Urinary bladder (tissue), 4 donors: ENCODE measurements at places on chromosomes 12 and 14. TPM values are rescaled to one million over a fixed set of nuclear protein-coding genes. Genes with fewer than 3 reads are reported as not detected.

- no peak for DNase-seq
Observed at GRCh38 chr14:53606203-53606602, 350.4 kb downstream of the BMP4 start.

DNA sequence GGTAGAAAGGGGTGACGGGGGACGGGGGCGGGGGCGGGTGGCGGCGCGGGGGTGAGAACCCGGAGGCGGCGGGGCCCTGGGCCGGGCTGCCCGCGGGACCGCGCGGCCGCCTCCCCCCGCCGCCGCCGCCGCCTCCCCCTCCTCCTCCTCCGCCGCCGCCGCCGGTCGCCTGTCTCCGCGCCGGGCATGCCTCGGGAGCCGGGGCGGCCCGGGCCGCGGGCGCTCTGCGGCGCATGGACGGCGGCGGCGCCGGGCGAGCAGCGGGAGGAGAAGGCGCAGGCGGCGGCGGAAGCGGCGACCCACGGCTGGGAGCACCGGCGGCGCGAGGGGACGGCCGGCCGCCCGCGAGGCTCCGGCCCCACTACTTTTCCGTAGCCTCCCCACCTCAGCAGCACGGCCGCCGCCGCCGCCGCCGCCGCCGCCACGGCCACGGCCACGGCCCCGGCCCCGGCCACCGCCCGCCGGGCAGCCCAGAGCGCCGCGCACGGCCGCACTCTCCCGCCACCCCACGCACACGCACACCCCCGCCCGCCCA lies at the start of gene NPAS3:
NPAS3 (plus strand) TSS at position 161 of the 535 bp plus-strand sequence.
- DNase-seq: no peak

DNA sequence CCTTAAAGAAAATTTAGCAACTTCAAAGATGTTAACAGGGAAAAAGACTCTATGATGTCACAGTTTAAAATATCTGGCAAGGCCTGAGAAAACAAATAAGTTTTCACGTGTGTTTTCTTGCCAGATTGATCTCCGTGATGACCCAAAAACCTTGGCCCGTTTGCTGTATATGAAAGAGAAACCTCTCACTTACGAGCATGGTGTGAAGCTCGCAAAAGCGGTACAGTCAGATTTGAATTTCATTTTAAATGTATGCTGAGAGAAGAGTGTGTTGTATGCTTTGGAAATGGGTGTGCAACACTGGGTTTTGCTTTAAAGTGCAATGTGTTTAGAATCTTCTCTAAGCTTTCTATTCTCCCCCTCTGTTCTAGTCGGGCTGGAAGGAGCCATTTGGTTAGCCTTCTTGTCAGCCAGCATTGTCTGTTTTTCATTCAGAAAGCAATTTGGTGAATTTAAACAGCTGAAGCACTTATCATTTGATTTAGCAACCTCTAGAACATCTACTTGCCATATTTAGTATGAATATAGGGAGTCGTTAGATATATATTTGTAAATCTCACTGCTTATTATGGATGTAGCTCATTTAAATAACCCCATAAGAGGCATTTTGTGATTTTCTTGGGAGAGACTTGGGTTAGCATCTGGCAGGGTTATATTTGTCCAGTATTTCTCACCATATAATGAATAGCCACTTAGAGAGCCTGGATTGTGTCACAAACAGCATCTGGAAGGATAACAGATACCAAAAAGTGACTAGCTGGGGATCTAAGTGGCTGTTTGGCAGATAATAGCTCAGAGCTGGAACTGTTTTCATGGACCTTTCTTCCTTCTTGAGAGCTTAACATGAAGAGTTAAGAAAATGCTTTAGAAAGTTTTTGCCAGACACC lies 35.5 kb downstream of the GPHB5 start:
- no peak for DNase-seq

DNA sequence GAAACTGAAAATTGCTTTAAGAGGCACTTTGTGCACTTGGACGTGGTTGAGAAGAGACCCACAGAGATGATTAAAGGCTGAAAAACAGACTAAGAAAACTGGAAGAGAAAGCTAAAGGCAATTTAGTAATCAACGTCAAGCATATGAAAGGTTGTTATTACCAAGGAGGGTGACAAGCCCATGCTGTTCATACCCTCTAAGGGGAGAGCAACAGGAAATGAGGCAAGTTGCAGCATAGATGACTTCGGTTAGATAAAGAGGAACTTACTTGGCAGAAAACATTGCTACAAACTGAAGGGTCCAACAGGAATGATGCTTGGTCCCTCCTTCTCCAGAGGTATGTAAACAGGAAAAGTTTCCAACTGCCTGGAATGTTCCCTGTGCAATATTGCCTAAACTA lies 107.8 kb downstream of the DUSP6 start:
- DNase-seq: no peak

DNA sequence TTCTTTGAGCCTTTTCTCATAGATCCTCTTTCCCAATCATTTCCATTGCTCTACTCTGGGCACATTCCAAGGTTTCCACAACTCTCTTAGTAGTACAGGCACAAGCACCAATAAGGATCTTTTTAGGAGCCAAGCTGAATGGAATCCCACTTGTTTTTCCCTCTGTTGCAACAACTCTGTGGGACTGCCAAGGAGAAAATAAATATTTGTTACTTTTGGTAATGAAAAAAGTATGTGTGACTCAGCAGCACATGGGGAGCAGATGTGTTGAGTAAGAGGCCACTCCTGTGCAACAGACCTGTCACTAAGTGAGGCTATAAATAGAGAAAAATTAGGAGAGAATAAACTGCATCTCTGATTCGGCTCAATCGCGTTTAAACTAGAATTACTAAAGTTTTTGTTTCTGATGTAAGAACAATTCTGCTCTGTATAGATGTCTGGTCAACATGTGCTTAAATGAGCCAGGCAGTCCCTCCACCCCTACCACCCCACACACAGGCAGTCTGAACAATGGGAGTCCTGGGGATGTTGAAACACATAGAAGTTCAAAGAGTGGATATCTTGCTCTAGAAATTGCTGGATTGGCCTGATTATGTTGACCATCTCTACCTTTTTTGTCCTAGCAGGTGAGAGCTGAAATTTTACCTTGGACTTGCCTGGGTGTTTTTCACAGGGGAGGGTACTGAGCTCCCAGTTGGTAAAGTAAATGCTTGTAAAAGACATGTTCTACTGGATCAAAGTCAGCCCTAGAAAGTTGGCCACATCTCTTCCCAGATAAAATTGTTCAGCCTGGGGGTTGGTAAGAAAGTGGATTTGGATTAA lies 244.3 kb upstream of the NOVA1 start:
- DNase-seq: no peak

DNA sequence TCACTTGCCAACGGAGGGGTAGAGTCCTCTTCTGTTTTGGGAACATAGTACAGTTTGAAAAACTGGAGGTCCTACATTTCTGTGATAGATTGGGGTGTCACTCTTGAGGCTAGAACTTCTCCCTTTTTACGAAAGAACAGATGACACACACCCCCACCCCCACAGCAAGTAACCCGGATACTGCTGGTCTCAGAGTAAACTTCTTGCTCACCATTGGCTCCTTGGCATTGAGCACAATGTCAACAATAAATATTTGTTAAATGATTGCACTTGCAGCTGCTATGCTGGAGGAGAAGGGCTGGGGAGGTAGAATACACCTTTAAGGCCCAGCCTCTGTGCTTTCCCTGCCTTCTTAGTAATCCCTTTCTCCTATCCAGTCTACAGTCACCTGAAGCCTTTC lies 149.8 kb downstream of the TGFB3 start:
- DNase-seq: no peak

Gene OR4K13
- not detected for total RNA-seq

GRCh38 chr12:90404071-90404470 lies 550.9 kb downstream of the CCER1 start:
- no peak for DNase-seq

DNA sequence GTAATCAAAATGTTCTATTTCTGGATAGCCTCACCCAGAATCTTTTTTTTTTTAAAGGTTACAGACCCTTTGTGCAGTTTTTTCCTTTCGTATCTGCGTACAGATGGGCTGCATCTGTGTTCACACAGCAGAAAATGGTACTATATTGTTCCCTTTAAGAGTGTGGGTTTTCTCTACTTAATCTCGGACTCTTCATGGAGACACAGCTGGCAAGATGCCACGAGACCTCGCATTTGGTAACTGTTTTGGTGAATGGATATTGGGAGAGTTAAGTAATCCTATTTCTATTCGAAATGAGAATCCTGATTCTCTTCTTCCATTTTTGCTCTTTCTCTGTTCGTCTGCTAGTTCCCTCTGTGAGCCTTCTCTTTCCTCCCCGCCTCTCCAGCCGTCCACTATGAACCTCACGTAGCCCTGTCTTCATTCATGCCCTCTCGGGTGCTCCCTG lies 85.7 kb downstream of the SAMD4A start:
- DNase-seq: no peak

GRCh38 chr14:89279649-89280232 lies 137.3 kb downstream of the FOXN3 start:
- DNase-seq: no peak

DNA sequence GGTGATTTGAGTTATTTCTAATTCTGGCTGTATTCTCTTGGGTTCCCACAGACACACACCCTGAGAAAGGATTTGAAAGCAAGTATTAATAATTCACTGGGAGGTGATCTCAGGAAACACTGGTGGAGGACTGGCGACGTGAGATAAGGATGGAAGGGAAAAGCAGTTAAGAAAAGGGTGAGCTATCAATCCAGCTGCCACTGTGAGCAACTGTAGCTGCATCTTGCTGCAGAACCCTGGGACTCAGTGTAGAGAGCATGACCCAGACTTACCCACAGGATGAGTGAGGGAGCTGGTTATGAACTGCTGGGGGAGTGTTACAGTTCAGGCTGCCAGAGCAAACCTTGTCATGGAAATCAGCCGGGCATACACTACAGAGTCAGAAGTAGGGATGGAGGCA lies 71.9 kb downstream of the RESF1 start:
- DNase-seq: no peak
